MG63 (cell line): ENCODE measurements at places on chromosomes 12 and 14.

- no peak for DNase-seq
Measured at GRCh38 chr12:7319930-7320329, 16.1 kb downstream of the ACSM4 start.

DNA sequence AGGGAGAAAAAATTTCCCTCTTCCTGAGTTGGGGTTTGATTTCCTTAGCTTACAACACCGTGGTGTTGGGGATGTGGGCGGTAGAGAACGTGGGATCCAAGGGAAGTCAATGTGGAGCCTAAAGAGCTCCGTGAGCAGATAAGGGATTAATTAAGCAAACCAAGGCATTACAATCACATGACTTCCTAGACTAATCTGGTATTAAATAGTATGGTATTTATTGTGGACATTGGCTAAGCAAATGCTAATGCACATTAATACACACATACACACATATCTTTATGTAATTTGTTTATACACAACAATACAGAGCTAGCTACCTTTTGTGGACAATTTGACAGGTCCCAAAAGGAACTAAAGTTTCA is 791 bp upstream of the RNF41 start:
- no peak for DNase-seq

DNA sequence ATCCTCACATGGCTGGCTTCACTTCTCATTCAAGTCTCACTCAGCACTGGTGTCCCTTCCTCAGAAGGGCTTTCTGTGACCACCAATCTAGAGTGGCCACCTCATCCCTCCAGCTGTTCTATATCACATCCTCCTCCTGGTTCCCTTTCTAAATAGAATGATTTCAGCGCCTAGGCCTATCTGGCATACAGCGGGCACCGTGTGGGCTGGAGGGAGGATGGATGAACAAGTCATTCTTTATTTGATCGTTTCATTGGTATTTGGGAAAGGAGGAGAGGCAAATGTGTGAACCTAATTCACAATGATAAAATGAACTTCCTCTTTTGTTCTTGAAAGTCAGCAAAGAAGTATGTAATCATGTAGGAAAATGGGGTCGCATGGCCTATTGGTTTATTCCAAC is 394.2 kb downstream of the DPF3 start:
- DNase-seq: no peak

GRCh38 chr12:106720696-106721095 is 53.8 kb upstream of the RIC8B start:
- DNase-seq: no peak

DNA sequence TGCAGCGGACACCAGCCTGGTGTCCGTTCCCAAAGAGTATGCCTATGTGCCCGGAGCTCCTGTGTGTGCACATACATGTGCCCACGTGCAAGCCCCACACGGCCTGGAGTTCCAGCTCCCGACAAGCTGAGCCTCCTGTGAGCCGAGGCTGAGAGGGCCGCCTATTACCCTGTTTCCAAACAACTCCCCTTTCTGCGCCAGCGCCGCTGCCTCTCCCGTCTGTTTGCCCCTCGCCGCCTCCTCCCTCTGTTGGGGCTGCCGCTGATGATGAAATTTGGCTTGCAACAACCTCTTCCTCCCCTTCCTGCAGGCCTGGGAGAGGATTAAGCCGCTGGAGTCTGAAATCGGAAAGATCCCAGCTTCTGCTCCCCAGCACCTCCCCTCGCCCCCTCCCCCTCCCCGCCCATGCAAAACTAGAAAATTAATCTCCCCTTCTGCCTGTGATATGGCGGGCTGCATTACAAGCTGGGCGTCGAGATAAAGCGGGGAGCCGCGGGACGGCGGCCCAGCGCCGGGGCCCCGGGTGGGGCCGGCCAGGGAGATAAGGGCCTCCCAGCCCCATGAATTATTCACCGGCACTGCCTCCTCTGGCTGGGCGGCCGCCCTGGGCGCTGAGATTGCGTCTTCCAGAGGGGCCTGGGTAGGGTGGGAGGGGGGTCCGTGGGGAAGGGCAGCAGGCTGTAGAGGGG is 6.8 kb upstream of the ASIC1 start:
- DNase-seq: no peak

GRCh38 chr12:93139028-93139665 is 210.1 kb upstream of the EEA1 start:
- peak; percentile 4 for DNase-seq
